ENCODE measurements at places on chromosomes 5 and 9.

- DNase-seq, result no peak
Observed at GRCh38 chr5:66841264-66841663, 245.1 kb downstream of the MAST4 start.

- no peak for DNase-seq
Observed at GRCh38 chr5:111928511-111928910, 171.5 kb upstream of the NREP start.

- peak; percentile 82 for DNase-seq
Observed at GRCh38 chr5:78540335-78541085, 108.1 kb downstream of the LHFPL2 start.

DNA sequence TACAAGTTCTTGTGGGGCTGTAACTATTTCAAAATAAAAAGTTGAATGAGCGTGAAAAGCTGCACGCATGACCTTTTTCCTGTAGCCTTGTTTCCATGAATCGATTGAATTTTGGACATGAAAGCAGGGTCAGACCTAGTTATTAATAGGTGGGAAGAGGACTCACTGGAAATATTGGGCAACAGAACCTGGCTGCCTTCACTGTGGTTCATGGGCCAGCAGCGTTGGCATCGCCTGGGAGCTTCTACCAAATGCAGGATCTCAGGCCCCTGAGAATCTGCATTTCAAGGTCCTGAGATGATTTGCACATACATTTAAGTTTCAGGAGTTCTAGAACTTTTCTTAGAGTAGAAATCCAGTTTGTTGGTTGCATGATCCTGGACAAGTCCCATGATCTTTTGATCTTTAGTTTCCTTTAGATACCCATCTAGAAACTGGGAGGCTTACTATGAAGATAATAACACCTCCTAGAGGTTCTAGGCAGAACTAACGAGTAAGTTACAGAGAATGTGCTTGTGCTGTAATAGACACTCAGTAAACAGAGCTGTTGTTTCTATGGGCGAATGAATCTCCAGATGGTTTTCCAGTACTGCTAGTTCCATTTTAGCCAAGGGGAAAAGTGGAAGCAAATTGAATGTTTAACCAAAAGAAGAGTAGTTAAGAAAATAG, 12.4 kb downstream of the ANKRD33B start:
- DNase-seq, result no peak

- no peak for DNase-seq
Observed at GRCh38 chr5:122870219-122870856, 24.9 kb downstream of the SNX24 start.

GRCh38 chr9:127858041-127858512, 3.6 kb upstream of the ENG start:
- DNase-seq, result no peak

- DNase-seq, result no peak
Observed at GRCh38 chr9:85404911-85405565, 336.7 kb downstream of the AGTPBP1 start.

GRCh38 chr9:113853333-113853732, 22.8 kb upstream of the ZNF618 start:
- no peak for DNase-seq

DNA sequence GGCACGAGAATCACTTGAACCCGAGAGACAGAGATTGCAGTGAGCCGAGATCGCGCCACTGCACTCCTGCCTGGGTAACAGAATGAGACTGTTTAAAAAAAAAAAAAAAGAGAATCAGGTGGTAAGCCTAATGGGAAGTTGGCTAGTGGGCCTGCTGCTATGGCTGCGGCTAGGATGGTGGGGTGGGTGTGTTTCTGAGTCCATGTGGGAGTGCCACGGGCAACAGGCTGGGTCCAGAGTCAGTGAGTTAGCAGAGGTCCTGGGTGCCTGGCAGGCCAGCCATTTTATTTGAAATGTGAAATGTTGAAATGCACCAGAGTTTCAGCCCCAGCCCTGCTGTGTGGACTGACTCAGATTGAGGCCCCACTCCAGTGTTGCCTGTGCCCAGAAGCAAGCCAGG, 37.8 kb downstream of the JADE2 start:
- no peak for DNase-seq

DNA sequence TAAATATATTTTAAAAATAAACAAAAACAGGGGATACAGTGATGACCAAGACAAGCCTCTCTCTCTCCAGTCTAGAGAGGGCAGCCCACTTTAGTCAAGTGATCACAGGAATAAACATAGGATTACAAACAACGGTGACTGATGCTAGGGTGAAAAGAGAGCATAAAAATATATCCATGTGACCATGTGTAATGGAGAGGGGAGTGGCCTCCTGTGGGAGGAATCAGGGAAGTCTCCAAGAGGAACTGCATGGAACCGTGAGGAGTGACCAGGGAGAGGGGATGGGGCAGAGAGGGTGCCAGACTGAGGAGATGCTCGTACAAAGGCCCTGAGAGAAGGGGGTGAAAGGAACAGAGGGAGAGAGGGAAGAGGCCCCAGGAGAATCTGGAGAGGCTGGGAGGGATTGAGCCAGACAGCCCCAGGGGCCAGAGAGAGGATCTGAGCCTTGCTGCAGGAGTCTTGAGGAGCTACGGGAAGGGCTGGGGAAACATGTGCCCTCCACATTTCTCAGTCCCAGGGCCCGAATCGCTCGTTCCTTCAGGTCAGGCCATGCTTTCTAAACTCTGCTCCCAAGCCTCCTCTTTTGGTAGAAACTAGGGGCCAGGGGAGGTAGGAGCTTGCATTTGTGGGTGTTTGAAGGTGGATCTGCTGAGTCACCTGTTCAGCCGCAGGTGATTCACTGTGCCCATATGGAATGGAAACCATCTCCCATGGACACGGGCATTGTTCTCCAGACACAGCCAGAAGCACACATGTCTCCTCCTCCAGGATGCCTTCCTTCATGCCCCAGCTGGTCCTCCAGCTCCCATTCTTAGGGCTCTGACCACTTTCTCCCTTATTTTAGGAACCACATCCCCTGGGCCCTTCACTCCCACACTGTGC, 63.8 kb downstream of the PAX5 start:
- no peak for DNase-seq

DNA sequence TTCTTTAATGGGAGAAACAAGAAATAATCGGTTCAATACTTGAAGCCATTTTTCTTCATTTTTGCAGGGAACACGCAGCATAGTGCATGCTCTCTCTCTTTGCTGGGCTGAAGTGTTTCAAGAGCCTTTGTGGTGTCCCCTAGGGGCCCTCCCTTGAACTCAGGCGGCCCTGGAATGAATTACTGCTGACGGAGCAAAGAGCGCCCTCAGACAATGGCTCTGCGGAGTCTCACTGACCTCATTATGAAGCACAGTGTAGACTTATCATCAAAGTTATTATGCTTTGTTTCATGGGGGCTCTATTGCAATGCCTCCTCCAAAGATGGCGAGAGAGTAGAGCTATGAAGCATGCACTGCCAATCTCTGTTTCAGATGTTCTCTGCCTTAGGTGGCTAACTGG, 64.8 kb upstream of the ADCY2 start:
- no peak for DNase-seq

GRCh38 chr9:128151309-128152132, 2.3 kb downstream of the LCN2 start:
- no peak for DNase-seq

- no peak for DNase-seq
Observed at GRCh38 chr9:85541876-85542275, 199.9 kb downstream of the AGTPBP1 start.

- no peak for DNase-seq
Observed at GRCh38 chr5:68178579-68178978, 37.0 kb upstream of the PIK3R1 start.

DNA sequence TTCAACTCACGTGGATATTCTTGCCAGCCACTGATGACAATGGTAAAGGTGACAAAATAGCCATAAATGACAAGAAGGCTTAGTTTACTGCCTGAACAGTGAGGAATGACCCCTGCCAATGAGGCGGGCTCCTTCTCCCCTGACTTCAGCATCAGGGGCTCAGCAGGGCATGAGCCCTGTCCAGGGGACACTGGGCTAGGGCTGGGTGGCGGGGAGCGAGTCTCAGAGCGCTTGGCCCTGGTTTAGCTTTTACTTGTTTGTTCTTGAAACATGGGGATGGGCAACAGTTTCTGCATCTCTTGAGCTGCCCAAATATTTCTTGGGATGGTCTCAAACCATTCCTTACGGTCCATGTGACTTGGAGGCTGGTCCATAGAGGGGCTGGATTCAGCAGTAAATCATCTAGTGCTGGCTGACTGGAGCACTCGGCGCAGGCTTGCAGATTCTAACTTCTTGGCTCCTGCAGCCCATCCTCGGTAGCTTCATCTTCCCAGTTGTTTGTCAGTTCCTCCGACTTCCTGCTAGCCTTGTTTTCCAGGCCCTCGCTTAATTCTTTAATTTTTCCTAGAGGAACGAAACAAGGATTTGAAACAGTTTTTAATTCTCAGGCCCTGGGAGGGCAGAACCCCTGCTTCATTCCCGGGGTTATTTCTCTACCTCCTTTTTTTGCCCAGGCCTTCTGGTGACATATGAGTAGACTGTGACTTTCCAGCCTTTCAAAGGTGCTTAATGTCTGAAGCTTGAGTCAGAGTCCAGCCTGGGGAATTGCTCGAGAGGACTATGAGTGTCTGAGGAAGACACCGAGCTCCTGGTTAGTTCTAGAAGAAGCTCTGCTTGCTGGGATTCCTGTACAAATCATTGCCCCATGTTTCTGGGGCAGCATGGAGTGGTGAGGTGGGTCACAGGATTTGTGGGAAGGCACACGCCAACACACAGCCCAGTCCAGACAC, 4.5 kb upstream of the HMCN2 start:
- no peak for DNase-seq

DNA sequence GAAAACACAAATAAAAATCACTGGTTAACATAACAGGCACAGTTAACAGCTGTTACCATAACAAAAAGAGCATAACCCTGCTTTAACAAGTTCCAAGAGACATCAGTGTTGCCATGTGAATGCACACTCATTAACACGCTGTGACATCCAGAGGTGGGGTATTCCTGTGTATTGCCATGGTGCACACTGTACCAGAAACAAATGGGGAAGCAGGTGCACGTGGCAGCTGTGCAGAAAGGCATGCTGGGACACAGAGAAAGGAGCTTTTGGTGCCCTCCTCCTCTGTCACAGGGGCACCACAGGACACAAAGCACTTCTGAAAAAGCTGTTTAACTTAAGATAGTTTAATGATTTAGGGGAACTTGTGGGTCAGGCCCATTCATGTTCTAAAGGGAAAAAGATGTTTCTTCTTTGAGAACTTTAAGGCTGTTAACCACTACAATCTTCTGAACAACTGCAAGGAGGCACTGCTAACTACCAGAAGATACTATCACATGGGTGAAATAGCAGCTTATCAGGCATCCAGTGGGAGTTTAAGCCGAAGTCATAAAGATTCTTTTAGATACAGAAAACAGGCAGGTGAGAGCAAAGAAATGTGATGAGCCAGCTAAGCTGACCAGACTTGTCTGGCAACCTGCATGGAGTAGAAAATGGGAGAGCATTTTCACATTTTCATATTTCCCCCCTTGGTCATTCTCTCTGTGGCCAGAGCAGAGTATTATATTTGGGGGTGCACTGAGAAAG, 56.4 kb upstream of the GOLPH3 start:
- no peak for DNase-seq

GRCh38 chr9:136020206-136020605, 59.0 kb upstream of the UBAC1 start:
- DNase-seq, result peak; percentile 24

DNA sequence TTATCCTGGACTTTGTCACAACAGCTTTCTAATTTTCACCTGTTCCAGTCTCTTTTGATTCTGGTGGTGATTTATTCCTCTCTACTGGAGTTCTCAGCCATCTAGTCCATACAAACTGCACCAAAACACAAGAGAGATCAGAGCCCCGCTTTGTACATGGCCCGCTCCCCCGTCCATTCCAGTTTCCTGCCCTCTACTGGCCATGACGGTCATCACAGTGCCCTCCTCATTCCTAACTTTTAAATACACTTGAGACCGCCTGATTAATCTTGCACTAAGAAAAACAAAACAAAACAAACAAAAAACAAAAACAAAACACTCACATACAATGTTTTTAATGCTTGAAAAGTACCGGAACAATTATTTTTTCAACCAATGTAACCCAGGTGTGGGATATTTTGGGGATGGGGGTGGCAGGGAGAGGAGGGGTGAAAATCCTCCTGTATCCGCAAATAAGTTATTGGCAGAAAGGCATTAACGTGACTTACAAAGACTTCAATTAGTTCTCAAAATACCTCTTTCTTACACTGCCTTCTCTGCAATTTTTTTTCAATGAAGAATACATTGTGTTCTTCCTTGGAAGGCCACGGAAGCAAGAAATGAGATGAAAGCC, 84.8 kb upstream of the PAM start:
- no peak for DNase-seq

DNA sequence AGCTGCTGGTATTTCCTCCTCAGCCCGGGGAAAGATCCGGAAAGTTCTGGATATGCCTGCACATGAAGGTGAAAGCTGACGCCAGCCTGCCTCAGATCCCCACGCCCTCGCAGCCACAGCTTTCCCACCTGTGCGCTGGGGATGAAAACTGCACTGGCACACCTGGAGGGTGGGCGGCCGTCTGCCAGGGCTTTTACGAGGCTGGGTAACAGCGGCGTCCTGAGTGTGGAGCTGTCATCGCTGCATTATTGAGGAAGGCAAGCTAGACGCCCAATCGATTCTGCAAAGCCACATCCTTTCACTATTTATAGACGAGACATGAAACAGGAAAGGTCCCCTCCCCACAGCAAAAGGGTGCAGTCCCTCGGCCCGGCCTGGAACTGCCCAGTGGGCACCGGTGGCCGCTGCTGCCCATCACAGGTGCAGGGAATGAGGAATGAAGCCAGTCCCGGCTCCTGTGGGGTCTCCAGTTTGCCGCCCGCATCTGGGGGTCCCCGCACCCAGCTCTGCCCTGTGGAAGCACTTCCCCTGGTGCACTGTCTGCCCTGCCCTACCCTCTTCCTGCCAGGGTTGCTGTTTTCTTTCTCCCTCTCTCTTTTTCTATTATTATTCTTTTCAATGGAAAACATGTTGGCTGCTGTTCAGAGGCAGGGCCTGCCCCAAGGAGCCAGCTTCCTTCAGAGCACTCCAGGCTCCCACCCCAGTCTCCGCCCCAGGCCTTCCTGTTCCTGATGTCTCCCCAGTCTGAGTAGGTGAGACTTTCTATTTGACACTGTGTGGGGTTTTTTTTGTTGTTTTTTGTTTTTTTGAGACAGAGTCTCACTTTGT, 7.0 kb downstream of the NOTCH1 start:
- no peak for DNase-seq

DNA sequence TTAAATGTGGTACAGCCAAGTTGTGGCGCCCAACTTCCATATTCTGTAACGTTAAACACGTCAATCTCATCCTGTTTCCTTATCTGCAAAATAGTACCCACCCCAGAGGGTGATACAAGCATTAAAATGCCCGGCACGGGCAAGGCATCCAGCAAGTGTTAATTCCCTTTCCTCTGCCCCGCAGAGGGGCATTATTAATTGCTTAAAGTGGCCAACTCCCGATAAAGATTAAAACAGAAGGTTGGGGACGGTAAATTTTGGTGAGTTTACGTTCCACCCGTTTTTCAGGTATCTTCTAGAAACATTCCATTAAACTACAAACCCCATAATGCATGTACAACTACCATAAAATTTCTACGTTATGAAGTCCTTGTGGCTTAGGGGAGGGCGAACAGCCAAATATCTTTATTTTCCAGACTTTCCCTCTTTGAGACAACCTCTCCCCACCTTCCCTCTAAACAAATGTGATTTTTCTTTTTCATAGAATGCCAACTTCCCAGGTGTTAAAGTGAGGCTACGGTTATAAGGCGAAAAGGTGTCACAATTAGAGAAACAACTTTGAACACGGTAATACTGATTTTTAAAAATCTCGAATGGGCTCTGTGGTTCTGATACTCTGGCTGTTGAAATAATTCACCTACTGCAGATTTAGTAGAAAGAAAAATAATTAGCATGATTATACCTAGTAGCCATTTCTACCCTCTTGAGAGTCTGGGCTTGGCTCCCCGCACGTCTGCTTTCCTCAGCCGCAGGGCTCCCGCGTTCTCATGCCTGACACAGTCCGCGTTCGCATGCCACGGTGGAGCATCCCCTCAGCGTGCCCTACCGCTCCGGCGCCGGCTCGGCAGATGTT, 1.2 kb upstream of the GPBP1 start:
- DNase-seq, result no peak
